AG08396 (cell line): ENCODE measurements at places on chromosomes 6 and 20.

DNA sequence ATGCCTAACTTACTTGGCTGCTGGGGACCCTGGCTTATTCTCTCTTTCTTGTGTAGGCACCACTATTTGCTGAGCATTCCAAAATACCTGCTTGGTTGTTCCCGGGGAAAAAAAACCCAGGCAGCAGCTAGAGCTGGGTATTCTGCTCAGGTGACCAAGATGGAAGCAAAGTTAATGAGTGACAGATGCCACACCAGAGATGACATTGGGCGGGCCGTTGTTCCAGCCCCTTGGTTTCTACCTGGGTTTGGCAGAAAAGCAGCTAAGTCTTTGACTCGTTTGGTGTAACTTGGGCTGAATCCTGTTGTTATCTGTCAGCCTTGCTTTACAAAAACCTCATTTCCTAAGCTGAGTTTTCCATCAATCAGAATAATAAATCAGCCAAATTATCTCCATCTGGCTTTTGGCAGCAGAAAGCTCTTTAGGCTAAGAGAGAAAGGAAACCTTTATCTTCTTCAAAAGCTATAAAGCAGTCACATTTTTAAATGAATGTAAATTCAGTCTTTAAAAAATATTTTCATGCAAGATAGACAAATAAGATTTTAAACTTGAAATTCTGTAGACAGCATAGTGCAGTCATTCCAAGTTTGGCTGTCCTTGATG lies 202.0 kb upstream of the GMDS start:
- DNase-seq, result no peak

DNA sequence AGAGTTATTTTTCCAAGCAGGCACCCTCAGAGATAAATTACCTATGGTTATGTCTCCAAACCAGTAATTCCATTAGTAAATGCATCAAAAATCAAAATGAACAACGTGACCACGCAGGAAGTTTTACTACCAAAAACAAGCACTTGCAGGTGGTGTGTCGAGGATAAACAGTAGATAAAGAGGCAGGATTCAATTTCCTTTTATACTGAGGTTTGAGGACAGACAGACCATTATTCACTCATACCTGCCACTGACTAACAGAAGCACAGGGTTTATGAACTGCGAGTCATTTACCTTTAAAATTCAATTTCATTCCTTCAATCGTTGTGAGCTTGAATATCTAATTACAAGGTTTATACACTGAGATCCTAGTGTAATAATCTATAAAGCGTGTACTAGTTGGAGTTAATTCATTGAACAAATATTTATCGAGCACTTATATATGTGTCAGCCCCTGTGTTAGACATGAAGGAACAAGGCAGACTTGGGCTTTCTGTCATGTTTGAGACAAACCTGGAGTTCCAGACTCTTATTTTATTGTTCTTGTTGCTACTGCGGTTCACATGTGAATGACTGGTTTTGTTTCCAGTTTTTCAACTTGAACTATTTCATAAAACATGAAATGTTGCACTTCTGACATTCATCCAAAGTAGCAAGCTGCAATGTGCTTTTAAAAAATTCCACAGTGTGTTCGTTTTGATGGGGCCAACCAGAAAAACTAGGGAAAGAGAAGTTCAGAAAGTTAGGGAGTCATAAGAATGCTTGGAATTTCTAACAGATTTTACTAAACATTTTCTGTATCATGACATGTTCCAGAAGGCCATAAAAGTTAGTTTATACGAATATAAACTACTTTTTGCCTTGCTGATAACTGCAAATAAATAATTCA lies 205.6 kb downstream of the UST start:
- no peak for DNase-seq

DNA sequence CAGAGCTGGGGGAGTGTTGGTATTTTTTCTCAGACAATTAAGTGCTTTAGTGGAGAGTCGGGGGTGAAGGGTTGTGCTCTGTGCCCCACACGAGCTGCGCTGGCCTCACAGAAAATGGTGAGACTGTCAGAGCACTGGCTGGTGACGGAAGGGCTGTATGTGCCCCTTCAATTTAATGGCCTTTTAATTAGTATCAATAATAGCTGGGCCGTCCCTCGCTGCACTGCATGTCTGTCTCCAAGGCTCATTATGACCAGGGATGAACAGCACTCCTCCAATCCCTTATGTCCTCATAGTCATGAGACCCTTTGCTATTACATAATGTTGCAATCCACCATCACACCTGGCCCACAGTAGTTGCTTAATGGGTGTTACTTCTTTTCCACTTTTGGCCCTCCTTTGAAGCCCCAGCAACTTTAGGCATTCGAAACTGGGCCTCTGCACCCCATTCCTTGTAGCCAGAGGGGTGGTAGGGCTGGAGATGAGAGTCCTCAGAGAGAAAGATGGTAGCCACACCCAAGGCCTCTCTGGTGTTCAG lies 9.5 kb upstream of the RALY start:
- DNase-seq, result no peak

DNA sequence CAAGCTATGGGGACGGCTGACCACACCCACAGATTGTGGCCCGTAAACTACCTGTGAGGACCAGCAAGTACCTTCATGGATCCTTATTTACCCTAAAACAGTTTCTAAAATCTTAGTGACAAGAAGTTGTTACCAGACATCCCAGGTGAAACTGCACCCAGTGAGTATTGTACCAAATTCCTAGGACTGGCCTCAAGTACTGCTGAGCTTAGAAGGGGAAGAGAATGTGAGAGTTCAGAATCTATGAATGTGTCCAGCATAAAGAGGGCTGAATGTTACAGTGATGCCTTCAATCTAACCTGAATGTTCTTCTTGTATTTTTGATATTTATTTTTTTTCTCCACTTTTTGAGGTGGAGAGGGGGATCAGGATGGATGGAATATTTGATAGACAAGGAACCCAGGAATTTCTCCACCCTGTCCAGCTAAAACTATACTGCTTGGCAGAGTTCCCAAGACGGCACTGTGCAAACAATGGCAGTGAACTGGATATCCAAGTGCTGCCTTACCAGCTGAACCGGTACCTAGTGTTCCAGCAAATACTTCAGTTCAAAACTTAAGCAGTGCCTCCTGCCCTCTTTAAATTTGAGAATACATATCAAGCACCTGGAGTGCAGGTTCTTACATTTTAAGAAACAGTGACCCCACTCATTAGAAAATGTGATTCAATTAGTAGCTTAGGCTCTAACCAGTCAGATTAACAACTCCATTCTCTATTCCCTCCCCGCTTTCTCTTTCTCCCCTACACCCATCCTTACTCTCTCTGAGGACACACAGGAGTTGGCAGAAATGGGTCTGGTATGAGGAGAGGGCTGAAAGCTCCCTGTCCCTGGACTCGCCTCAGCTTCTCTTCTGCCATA lies 427.3 kb upstream of the FLRT3 start:
- DNase-seq, result no peak

DNA sequence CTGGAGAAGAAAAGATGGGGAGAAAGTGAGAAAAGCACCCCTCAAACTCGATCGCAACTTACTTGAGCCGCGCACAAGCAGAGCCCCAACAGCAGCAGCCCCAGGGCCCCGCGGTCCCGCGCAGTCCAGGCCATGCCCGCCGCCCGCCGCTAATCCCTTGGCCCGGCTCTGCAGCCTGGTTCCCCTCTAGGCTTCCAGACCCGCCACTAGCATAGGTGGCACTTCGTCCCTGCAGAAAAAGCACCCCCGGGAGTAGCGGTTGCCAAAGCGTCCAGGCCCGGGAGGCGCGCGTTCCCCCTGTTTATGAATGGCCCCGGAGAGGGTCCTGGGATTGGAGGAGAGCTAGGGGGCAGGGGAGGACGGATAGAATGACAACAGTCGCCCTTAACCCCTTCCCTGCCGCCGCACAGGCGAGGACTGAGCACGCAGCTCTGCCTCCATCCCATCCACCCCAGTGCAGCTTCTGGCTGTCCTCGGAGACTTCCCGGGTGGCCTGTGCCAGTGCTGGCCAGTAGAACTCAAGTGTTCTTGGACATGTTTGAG lies 19.9 kb downstream of the COL9A1 start:
- DNase-seq, result no peak

GRCh38 chr6:169051371-169051770 lies 202.3 kb downstream of the THBS2 start:
- no peak for DNase-seq
